ENCODE measurements at places on chromosomes 5 and 9.

GRCh38 chr5:178335302-178336030 lies 102.9 kb upstream of the PHYKPL start:
- DNase-seq, result no peak

DNA sequence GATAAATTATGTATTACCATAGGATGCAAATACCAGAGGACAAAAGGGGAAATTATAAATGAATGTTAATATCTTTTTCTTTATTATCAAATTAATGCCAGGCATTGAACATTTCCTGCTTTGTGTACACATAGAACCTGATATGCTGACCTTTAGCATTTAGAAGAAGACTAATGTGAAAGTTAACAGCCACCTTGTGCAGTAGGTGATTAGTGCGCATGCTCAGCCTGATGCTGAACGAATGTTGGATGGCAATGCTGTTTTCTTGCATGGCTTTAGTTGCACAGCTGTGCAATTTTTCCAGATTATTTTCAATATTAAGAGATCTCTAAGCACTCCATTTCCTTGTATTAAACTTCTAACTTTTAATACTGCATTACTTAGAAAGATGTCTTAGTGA lies 45.5 kb downstream of the CCNH start:
- no peak for DNase-seq

- no peak for DNase-seq
These were observed 1188.0 kb upstream of the CDH9 start for GRCh38 chr5:28226407-28226806.

GRCh38 chr5:29992248-29992647 lies 1201.2 kb upstream of the CDH6 start:
- no peak for DNase-seq

DNA sequence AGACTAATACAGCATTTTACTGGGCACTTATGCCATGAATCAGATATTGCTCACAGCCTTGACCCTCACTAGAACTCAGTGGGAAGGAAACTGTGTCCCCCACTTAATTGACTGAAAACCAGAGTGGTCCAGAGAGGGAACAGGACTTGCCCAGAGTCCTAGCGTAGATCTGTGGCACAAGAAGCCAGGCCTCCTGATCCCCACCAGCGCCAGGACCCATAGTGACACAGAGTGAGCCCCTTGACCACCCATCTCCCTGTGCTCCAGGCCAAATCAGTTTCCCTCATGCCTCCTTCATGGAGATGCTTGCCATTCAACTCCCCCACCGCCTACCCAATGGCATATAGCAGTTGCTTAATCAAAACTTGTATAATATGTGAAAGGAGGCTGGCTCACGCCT lies 8.3 kb downstream of the KIF12 start:
- DNase-seq, result no peak

DNA sequence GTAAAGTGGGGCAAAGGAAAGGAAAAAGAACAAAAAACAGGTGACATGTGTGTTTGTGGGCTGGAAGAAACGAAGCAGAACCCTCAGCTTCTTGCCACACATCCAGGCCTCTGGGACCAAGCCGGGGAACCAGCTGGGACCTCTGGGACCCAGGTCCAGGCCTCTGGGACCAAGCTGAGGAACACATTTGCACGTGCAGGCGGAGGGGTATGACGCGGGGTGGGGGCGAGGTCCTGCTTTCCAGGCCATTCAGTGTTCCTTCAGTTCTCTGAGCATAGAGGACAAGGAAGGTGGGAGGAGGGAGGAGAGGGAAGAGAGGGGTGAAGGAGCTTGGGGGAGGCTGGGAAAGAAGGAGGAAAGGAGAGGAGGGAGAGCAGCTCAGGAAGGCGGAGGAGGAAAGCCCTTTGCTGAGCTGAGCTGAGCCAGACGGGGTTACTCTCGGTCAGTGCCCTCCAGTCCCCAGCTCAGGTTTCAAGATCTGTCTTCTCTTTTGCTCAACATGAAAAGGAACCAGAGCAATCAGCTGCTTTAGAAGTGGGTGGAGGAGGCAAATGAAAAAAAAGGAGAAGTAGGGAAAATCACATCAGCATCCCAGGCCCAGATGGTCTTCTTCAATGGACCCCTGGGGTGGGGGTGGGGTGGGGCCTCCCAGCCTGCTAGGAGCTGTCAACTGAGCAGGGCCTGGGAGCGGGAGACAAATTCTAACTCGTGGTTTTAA lies 59.1 kb downstream of the ABCA1 start:
- DNase-seq, result no peak

- DNase-seq, result no peak
These were observed 17.9 kb downstream of the NDUFA8 start for GRCh38 chr9:122141671-122142070.
